MM.1S (cell line): ENCODE measurements at places on chromosomes 13 and 19.

GRCh38 chr13:110942248-110942981 is 27.5 kb upstream of the ANKRD10 start:
- no peak overlapping the region for H3K4me3 ChIP-seq
- no peak overlapping the region for H3K27ac ChIP-seq
- no peaks in the 10 kb centered on the region for H3K4me1 ChIP-seq
- no peaks in the 10 kb centered on the region for H3K36me3 ChIP-seq

DNA sequence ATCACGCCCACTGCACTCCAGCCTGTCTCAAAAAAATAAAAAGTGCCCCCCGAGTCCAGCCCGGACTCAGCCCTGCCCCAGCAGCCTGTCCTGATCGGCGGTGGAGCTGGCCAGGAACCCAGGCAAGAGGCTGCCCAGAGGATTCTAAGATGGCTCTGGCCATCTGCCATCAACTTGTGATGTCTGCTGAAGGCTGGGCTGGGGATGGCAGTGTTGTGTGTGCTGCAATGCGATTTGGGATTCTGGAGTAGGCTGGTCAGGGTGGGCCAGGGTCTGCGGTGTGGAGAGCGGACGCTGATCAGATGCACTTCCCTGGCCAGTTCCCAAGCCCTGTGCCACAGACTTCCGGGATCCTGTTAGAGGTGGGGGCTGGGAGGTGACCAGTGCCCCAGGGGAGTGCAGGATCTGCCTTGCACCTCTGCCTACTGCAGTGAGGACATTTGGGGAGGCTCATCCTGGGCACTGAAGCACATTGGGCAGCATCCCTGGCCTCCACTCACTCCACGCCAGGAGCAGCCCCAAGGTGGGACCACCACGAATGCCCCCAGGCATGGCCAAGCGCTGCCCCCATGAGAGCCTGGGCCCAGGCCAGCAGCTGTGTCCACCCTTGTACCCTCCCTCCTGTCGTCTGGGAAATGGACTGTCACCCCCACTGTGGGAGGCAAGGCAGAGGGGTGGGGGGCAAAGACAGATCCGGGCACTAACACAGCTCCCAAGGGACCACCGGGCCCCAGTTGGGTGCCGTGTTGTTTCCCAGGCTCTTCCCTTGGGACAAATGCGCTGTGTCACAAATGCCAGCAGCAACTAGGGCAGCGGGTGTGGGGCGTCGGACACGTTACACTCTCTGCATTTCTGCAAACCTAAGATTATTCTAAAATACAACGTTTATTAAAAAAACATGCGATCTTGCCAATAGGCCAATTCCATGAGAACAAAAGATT is 3.4 kb upstream of the TBXA2R start:
- H3K4me3 ChIP-seq: no peak overlapping the region
- H3K27ac ChIP-seq: no peak overlapping the region
- no peaks in the 10 kb centered on the region; the same call in 1 of the 2 replicates for H3K27me3 ChIP-seq
- peaks cover 11% of the 10 kb centered on the region; the same call in 1 of the 2 replicates for H3K4me1 ChIP-seq
- no peak for DNase-seq

GRCh38 chr13:35552172-35552844 is 75.8 kb upstream of the MAB21L1 start:
- no peaks in the 10 kb centered on the region for H3K36me3 ChIP-seq
- no peak overlapping the region for H3K27ac ChIP-seq
- no peak overlapping the region for H3K4me3 ChIP-seq
- no peak for DNase-seq
- H3K27me3 ChIP-seq: no peaks in the 10 kb centered on the region
- no peaks in the 10 kb centered on the region for H3K4me1 ChIP-seq

GRCh38 chr13:24243302-24243701 is 66.1 kb upstream of the C1QTNF9 start:
- no peaks in the 10 kb centered on the region for H3K27me3 ChIP-seq
- no peaks in the 10 kb centered on the region for H3K36me3 ChIP-seq
- H3K27ac ChIP-seq: no peak overlapping the region

DNA sequence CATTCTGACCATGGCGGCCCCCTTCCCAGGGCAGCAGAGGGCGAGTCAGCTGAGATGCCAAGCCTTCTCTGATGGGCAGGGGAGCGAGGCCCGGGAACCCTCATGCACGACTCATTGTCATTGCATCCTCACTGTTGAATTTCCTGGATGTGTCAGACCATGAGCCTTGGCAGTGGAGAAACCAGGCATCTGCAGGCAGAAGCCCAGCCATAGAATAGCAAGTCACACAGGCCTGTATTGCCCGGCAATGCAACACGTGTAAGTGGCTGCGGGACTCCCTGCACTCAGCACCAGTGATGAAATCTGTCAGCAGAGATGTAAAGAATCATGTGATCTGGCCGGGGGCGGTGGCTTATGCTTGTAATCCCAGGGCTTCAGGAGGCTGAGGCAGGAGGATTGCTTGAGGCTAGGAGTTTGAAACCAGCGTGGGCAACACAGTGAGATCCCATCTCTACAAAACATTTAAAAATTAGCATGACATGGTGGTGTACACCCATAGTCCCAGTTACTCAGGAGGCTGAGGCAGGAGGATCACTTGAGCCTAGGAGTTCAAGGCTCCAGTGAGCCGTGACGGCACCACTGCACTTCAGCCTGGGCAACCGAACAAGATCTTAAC is 199.7 kb downstream of the KATNAL1 start:
- H3K4me3 ChIP-seq: no peak overlapping the region
- no peaks in the 10 kb centered on the region for H3K36me3 ChIP-seq
- no peak for DNase-seq
- H3K4me1 ChIP-seq: no peaks in the 10 kb centered on the region
- no peaks in the 10 kb centered on the region for H3K27me3 ChIP-seq
- H3K27ac ChIP-seq: no peak overlapping the region

DNA sequence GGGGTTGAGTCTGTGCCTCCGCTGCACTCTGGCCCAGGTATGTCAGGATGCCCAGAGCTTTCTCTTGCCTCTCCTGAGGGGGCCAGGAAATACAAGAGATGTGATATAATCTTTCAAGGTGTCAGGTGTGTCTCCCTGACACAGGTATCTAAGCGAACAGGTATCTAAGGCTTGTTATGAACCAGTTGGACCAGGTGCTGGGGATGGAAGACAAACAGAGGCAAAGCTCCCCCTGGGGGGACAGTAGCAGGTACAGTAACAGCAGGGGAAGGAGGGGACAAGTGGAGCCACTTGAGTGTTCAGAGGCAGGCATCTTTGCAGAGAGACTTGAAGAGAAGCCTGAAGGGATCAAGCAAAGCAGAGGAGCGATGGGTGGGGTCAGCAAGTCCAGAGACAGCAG is 2.6 kb downstream of the LENG1 start:
- H3K36me3 ChIP-seq: peaks cover 8% of the 10 kb centered on the region; the same call in 1 of the 2 replicates
- DNase-seq: no peak
- H3K4me1 ChIP-seq: peaks cover 10% of the 10 kb centered on the region; the same call in 1 of the 2 replicates
- H3K27me3 ChIP-seq: no peaks in the 10 kb centered on the region

DNA sequence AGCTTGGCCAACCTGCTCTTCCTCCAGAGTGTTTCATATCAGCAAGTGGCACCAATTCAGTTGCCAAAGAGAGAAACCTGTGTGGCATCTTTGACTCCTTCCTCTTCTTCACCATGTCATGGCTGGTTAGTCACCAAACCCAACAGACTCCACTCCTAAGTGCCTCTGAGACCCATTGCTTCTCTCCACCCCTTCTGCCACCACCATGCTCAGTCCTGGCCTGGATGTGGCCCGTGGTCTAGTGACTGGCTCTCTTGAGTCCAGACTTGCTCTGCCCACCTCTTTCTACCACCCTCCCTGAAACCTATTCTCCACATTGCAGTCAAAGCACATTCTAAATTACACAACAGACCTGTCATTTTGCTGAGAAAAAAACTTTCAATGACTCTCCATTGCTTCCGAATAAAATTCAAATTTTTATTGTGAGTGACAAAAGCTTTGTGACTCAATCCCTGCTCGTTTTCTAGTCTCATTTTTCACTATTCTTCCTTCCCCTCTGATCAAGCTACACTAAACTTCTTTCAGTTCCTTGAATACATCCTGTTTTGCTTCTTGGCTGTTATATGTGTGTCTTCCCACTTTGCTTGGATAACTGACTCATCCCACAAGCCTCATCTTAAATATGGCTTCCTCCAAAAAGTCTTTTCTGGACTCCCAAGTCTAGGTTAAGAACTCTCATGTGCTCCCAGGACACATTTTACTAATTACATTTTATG is 12.0 kb upstream of the TNFSF11 start:
- H3K27me3 ChIP-seq: no peaks in the 10 kb centered on the region
- DNase-seq: no peak

- no peaks in the 10 kb centered on the region for H3K4me1 ChIP-seq
- no peak for DNase-seq
- no peak overlapping the region for H3K27ac ChIP-seq
- no peaks in the 10 kb centered on the region for H3K27me3 ChIP-seq
Observed at GRCh38 chr13:41971848-41972247, 10.9 kb upstream of the VWA8 start.

DNA sequence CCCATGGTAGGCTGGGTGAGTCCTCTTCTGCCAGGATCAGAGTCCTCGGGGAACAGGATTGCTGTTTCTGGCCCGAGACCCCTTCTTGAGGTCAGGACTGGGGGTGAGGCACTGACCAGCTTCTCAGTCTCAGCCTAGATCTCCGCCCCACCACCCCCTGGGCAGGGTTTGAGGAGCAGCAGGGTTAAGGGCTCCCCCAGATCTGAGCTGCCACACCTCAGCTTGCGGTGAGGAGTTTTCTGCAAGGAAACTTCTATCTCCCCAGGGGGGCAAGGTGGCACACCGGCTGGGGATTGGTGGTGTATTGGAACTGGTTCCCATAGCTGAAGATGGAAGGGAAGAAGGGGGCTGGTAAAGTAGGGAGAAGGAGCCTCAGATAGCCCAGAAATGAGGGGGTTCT is 19.5 kb downstream of the CHST8 start:
- no peak overlapping the region for H3K27ac ChIP-seq
- H3K27me3 ChIP-seq: no peaks in the 10 kb centered on the region; the same call in 1 of the 2 replicates
- peaks cover 23% of the 10 kb centered on the region for H3K4me1 ChIP-seq
- no peak overlapping the region for H3K4me3 ChIP-seq
- DNase-seq: no peak
- no peaks in the 10 kb centered on the region for H3K36me3 ChIP-seq

DNA sequence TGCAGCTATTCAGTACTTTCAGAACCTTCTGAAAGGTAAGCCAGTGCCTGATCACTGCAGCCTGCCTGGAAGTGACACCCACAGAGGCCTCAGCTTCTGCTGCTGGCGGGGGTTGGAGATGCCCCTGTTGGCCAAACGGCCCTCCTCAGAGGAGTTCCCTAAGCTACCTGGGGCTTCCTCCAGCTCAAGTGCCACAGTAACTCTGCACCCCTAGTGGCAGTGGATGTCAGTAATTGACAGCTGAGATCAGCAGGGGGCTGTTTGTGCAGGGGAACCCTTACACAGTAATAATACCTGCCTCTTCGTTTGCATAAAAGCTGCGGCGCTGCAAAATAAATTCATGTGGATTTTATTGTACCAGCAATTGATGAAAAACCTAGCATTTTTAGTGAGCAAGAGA is 28.9 kb downstream of the TDRD12 start:
- H3K27me3 ChIP-seq: no peaks in the 10 kb centered on the region
- H3K4me3 ChIP-seq: no peak overlapping the region
- H3K27ac ChIP-seq: no peak overlapping the region

DNA sequence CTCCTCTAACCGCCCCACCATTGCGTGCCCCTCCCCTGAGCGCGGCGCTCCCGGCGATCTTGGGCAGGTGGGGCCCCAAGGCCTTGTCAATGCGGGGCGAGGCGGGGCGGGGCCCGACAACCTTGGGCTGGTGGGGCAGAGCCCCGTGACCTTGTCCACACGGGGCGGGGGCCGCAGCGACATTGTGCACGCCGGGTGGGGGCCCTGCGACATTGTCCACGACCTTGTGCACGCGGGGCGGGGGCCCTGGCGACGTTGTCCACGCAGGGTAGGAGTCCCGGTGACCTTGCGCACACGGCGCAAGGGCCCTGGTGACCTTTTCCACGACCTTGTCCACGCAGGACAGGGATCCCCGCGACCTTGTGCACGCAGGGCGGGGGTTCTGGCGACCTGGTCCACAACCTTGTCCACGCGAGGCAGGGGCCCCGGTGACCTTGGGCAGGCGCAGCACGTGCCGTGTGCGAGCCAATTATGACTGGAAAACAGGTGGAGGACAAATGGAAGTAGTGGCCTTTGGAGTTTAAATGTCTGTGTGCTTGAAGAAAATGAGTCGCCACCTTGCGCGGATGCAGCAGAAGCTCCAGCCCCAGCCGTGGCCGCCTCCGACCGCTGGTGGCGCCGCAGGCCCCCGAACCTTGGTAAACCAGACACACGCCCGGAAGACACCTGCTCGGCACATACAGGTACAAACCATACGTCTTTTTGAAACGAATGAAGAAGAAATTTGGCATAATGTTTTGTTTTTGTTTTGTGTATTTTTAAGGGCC is 62.6 kb downstream of the LATS2 start:
- DNase-seq: no peak
- H3K27me3 ChIP-seq: no peaks in the 10 kb centered on the region
- H3K27ac ChIP-seq: no peak overlapping the region

DNA sequence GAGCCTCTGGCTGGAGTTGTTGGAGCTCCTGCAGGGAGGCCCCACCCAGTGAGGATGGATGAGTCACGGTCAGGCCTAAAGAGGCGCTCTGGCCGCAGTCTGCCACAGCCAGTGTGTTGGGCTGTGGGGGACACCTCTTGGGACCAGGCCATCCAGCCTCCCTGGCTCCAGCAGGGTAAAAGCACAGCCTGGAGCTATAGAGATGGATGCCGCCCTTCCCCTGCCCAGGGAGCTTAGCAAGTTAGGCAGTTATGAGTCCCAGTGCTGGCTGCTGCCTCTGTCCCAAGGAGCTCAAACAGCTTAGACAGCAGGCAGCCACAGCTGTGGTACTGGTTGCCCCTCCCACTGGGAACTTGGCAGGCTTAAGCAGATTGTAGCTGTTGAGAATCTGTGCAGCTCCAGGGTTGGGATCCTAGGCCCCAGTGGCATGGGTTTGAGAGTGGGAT is 100.9 kb downstream of the NDFIP2 start:
- no peak overlapping the region for H3K27ac ChIP-seq
- no peaks in the 10 kb centered on the region for H3K4me1 ChIP-seq
- no peaks in the 10 kb centered on the region for H3K36me3 ChIP-seq
- DNase-seq: no peak

- no peaks in the 10 kb centered on the region for H3K4me1 ChIP-seq
- DNase-seq: no peak
- H3K27ac ChIP-seq: no peak overlapping the region
- H3K27me3 ChIP-seq: no peaks in the 10 kb centered on the region
- 0 out of 2 replicates have a peak, but pooled peaks cover under 1% of the 10 kb centered on the region for H3K36me3 ChIP-seq
- no peak overlapping the region for H3K4me3 ChIP-seq
Observed at GRCh38 chr19:47756953-47757608, 11.7 kb downstream of the NOP53 start.
